ENCODE measurements at places on chromosomes 4 and X.

DNA sequence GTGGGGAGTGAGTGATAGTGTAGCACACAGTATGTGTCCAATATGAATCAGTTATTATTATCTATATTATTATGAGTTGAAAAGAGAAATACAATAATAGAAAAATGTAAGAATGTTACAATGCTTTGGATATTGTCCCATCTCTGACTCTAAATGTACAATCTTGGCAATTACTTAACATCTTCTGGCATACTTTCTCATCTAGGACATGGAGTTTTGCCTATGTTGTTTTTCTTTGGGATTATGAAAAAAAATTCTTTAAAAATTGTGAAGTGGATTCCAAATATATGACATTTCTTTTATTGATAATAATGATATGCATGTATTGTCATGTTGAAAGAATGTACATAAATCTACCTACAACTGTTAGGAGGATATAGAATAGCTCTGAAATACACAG, 84.1 kb downstream of the TBCK start:
- no peak for DNase-seq

DNA sequence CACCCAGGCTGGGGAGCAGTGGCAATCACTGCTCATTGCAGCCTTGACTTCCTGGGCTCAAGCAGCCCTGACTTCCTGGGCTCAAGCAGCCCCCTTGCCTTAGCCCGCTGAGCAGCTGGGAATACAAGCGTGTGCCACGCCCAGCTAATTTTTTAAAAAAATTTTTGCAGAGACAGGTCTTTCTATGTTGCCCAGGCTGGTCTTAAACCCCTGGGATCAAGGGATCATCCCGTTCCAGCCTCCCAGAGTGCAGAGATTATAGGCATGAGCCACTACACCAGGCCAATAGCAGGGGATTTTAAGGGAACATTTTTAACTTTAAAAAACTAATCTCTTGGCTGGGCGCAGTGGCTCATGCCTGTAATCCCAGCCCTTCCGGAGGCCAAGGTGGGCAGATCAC, 5.3 kb upstream of the SLC34A2 start:
- no peak for DNase-seq

GRCh38 chr4:183554878-183555585, 50.2 kb downstream of the ING2 start:
- DNase-seq = no peak

DNA sequence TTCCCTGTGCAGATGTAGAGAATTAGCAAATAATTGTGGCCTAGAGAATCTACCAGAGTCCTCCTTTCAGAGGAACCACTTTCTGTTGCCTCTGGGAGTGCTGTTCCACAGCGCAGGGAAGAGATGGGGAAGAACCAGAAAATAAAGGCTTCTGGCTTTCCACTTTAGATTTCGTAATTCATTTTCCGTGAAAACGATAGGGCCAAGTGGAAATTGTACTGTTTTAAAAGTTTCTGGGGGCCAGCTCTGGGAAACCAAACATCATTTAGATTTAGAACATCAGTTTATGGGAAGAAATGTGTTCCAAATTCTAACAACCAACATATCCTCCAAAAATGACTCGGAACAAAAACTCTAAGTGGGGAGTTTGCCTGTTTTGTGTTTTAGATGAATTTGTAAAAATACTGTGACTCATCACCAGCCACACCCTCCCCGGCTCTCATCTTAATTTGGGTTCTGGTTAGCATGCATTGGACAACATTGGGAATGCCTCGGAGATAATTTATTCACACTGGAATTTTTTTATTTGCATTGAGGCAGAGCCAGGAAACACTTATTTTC, 65.2 kb upstream of the LNX1 start:
- no peak for DNase-seq

DNA sequence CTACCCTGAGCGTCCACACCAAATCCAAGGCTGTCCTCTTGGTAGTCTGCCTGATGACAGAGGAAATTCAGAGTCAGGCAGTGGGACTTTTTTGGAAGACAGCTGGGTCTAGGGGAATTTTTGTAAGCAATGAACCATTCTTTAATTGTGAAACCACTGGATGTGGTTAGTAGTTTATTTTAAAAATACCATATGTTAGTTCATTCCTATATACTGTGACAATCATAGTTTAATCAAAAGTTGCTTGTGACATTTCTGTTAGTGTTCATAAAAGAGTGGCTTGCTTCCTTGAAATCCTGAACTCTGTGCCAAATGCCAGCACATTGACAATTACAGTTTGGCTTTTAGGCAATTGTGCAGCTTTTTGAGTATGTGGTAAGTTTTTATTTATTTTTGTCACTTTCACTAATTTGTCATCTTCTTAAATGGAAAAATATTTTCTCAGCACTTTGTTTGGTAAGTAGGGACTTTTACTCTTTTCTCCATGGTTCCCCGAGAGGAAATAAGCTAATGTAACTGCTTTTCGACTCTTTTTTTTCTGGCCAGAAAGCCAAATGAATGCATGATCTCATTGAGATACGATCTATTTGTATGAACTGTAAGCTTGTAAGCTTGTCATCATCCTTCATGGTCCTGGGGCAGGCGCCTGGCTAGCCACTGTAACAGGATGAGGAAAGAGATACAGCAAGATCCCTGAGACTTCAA, 72.6 kb upstream of the SLC4A4 start:
- no peak for DNase-seq

- no peak for DNase-seq
Measured at GRCh38 chrX:49999087-49999486, 76.7 kb downstream of the CLCN5 start.

GRCh38 chrX:54964766-54965497, 29.1 kb downstream of the PFKFB1 start:
- DNase-seq = no peak

DNA sequence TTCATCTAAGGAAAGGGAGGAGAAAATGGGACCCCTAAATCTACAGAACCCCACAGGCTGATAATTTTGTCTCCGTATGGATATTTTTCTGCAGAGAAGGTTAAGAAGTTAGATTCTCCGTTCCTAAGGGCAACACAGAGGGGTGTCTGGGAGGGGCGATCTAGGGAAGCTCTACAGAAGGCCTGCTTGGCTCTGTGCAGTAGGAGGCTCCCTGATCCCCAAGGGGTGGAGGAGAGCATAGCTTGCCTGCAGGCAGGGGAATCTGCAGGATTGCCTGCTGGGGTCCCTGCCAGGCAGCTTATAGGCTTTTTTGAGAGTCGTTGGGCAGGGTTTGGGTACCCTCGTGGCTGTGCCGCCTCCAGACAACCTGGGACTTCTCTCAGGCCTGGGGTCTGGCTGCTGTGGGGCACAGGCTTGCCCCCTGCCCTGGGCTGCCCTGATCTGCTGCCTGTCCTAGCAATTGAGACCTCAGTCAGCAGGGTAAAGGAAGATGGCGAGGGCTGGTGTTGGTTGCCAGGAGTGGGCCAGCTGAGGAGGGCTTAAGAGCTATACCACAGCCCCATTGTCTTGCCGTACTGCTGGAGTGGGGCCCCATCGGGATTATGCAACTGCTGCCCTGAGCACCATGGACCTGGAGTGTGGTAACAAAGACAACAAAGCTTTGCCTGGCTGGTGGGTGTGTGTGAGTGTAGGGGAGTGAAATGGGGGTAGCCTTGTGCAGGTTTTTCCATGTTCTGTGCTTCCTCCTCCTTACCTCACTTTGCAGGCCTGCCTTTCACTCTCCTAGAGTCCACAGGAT, 74.1 kb downstream of the EFNB1 start:
- no peak for DNase-seq

- DNase-seq = no peak
Measured at GRCh38 chr4:11069581-11070211, 359.0 kb downstream of the HS3ST1 start.

Data from stimulated activated CD8-positive, alpha-beta memory T cell treated with anti-CD3 and anti-CD28 coated beads, Interleukin-2, amount 100 ng/mL, for 48 hours (primary cell).